NCI-H774 (cell line): ENCODE measurements at places on chromosomes 7 and 10.

GRCh38 chr10:44460416-44460815 lies 75.5 kb upstream of the CXCL12 start:
- no peak for DNase-seq

GRCh38 chr7:3649678-3650440 lies 348.8 kb downstream of the SDK1 start:
- no peak for DNase-seq

DNA sequence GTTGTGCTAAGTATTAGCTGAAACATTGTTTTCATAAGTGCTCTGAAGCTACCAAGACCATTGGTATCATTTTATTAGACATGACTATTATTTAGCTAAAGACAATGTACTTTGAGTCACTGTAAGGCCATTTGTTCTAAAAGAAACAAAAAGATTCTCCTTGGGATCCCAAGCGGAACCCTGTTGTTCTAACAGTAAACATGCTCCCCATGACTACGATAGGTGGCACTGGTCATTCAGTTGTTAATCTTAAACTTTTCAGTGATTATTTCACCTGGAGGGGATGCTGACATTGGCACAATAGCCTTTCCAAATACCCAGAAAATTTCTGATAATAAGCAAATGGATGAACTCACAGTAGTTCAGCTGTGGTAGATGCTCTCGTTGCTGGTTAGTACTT lies 715.0 kb downstream of the AUTS2 start:
- no peak for DNase-seq

- no peak for DNase-seq
Measured at GRCh38 chr7:30450983-30451497, 27.5 kb downstream of the NOD1 start.

DNA sequence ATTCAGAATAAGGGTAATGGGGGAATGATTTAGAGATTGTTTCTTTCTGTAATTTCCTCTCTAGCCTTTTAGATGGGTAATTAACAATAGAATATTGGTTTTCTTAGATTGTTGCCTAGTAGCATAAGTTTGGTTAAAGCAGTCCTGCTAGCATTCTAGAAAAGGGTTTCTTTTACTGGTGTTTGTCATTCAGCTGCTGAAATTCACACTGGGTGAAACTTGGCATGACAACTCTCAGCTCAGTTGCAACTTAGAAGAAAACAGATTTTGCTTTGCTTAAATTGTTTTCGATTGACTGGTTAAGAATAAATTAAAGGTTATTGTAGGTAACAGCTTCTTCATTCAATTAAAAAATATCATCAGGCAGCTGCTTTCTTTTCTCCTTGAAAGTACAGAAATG lies 25.1 kb upstream of the PDK4 start:
- no peak for DNase-seq

DNA sequence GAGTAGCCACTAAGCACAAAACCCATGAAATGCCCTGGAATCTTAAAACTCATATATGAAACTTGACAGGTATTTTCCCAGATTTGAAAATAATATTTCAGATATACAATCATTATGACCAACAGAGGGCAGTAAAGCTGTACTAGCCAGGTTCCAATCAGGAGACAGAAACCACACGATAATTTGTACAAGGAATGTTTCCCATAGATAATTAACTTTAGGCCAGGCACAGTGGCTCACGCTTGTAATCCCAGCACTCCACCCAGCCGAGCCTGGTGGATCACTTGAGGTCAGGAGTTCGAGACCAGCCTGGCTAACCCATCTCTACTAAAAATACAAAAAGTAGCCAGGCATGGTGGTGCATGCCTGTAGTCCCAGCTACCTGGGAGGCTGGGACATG lies 31.0 kb upstream of the NUB1 start:
- DNase-seq = no peak

DNA sequence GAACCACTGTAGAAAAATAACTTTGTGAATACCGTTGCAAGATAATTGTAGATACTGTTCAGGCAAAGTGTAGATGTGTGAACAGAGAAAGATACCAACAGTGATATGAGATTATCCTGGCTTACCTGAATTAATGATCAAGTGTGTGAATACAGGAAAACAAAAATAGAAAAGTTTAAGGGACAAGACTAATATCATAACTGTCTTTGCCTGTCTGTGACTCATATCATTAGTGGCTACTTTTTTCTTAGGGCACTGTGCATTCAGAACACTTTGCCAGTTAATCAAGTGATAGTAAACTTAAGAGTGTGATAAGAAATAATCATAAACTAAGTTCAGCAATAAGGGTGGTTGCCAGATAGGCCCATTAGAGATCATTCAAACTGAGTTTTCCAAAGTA lies 323.0 kb upstream of the LRGUK start:
- DNase-seq = no peak

GRCh38 chr7:116382375-116382774 lies 117.2 kb upstream of the CAV2 start:
- DNase-seq = no peak

- DNase-seq = no peak
Measured at GRCh38 chr7:151366166-151366879, 24.7 kb downstream of the NUB1 start.

- DNase-seq = no peak
Measured at GRCh38 chr10:45404770-45405120, 30.7 kb downstream of the ALOX5 start.

DNA sequence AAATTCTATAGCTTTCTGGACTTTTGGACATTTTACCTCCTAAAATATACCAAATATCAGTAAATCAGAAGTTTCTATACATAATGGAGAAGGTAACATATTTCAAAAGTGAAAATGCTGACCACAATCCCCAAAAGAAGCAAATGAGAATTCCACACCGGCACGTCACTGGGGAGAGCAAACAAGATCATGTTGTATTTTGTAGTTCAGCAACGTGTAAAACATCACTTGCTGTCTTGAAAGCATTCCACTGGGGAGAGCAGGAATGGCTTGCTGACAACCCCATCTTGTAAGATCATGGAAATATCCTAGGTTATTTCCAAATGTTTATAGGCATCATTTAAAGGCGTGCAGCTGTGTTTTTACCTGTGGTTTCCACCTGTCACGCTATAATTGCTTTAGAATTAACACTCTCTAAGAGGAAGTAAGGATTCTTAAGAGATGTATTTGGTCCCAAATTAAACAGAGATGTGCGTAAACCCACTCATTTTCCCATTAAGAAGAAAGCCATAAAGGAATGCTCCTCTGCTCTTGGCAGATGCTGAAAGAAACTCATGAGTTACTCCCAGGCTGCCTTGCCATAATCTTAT lies 397.1 kb upstream of the POT1 start:
- no peak for DNase-seq
